CD4-positive, CD25-positive, alpha-beta regulatory T cell (primary cell): ENCODE measurements at places on chromosomes 5 and 9. TPM values are rescaled to one million over a fixed set of nuclear protein-coding genes. Genes with fewer than 3 reads are reported as not detected.

GRCh38 chr5:116453988-116454411, 120.6 kb downstream of the SEMA6A start:
- H3K4me3 ChIP-seq = no peak overlapping the region
- no peak for DNase-seq
- no peak overlapping the region for H3K27ac ChIP-seq
- H3K4me1 ChIP-seq = no peaks in the 10 kb centered on the region
- H3K27me3 ChIP-seq = no peaks in the 10 kb centered on the region

DNA sequence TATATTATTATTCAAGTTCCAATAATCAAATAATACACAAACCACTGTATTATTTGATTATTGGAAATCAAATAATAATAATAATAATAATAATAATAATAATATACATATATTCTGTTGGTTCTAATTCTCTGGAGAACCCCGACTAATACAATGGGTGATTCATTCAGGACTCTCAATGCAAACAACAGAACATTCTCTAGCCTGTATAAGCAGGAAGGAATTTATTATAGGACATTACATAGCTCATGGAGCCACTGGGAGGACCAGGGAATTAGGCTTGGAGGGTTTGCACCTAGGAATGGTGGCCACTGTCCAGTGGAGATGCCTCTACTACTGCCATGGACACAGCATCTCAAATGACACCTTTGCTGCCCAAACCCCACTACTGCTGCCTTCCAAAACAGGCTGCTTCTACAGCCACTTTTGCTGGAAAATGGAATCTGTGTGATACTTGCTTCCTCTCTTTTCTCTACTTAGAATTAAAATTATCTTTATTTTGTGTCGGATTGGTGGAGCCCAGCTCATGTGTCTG, 25.9 kb downstream of the PTGS1 start:
- H3K4me3 ChIP-seq = no peak overlapping the region
- H3K4me1 ChIP-seq = no peaks in the 10 kb centered on the region
- DNase-seq = no peak
- H3K27ac ChIP-seq = no peak overlapping the region
- H3K36me3 ChIP-seq = no peaks in the 10 kb centered on the region
- peaks cover 2% of the 10 kb centered on the region for H3K27me3 ChIP-seq

DNA sequence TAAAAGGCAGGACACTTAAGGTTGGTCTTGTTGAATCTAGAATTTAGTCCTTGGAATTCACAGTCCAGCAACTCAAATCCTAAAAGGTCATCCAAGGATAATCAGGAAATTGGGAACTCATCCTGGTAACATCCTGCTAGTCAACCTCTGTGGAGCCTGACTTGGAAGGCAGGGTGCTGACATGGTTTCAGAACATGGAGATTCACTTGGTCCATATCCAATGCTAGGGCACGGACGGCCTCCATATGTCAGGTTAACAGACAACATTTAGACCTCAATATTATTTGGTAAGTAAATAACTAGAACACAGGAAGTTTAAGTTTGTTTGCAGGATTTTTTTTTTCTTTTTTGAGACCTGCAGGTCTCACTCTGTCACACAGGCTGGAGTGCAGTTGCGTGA, 783 bp upstream of the DNAH5 start:
- H3K4me1 ChIP-seq = no peaks in the 10 kb centered on the region
- DNase-seq = no peak
- H3K27me3 ChIP-seq = no peaks in the 10 kb centered on the region
- no peaks in the 10 kb centered on the region for H3K36me3 ChIP-seq
- H3K4me3 ChIP-seq = no peak overlapping the region

GRCh38 chr5:152116934-152117333, 192.3 kb upstream of the GLRA1 start:
- no peaks in the 10 kb centered on the region for H3K4me1 ChIP-seq
- H3K4me3 ChIP-seq = no peak overlapping the region
- DNase-seq = no peak
- H3K27ac ChIP-seq = no peak overlapping the region
- H3K36me3 ChIP-seq = no peaks in the 10 kb centered on the region

DNA sequence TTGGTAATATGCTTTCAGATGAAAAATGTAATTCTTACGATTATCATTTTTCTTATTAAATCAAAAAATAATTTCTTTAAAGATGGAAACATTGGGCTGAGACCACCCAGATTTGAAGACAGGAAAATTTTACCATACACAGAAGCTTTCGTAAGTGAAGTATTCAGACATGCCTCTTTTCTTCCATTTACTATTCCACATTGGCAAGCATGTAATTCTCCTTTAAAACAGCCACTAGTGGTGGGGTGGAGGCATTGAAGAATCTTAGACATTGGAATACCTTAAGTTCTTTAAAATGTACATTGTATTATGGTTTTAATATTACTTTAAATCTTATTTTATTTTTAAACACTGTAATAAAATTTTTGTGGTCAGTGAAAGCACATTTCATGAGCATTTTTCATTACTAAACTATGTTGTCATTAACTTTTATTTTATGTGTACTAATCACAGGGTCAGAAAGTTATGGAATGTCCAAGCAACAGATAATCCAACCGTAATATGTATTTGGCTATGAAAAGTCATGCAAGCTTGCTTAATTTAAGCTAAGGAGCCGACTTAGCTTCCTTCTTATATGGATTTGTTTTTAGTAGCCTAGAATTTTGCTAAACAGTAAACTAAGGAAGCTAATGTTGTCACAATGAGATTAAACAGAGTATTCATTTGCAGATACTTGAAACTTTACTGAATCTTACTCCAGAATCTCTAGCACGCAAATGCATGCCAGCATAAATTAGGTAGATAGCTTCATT, 97.4 kb upstream of the ALDH1A1 start:
- no peak for DNase-seq
- H3K27me3 ChIP-seq = peaks cover 5% of the 10 kb centered on the region
- no peaks in the 10 kb centered on the region for H3K36me3 ChIP-seq
- no peak overlapping the region for H3K27ac ChIP-seq
- H3K4me1 ChIP-seq = no peaks in the 10 kb centered on the region
- H3K4me3 ChIP-seq = no peak overlapping the region

DNA sequence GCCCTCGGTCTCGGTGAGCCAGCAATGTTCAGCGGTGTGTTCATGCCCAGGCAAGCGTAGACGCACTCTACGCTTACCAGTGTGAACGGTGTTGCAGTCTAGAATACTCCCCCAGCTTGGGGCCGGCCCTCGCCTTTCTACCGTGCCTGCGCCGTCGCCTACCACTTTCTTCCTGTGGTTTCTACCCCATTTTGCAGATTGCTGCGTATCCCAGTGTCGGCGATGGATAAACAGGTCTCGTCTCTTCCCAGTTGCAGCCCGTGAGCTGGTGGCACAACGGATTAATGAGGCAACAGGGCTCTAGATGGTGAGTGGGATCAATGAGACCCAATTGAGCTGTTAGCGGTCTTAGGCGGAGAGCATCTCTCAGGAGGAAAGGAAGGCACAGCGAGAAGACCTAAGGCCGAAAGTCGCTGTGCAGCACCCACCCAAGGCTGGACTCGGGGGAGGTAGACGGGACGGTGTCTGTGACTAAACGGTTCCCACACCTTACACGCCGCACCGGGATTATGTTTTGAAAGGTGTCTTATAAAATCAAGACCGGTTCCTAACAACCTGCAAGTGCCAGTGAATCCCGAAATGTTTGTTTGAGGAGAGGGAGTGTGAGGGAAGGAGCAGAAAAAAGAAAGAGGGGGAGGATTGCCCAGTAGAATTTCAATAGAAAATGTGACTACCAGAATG, 5.8 kb downstream of the OTP start:
- no peaks in the 10 kb centered on the region for H3K36me3 ChIP-seq
- peaks cover 62% of the 10 kb centered on the region for H3K27me3 ChIP-seq
- H3K27ac ChIP-seq = no peak overlapping the region

DNA sequence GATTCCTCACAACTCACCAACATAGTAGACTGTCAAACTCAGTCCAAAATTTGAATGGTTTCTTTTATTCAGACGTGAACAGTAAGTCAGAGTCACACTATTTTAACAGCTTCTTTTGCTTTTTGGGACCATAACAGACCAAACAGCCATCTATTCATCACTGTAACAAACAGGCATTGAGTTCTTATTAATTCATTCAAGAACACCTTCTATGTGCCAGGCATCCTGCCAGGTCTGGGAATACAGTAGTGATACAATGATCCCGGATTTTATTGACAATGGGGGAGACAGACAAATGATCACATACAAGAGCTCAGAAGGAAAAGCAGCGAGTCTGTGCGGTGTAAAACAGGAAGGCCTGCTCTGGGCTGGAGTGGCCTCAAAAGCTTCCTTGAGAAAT, 153.3 kb upstream of the ERCC6L2 start:
- DNase-seq = no peak
- H3K27me3 ChIP-seq = no peaks in the 10 kb centered on the region
- peaks cover 19% of the 10 kb centered on the region for H3K4me1 ChIP-seq
- H3K27ac ChIP-seq = no peak overlapping the region

DNA sequence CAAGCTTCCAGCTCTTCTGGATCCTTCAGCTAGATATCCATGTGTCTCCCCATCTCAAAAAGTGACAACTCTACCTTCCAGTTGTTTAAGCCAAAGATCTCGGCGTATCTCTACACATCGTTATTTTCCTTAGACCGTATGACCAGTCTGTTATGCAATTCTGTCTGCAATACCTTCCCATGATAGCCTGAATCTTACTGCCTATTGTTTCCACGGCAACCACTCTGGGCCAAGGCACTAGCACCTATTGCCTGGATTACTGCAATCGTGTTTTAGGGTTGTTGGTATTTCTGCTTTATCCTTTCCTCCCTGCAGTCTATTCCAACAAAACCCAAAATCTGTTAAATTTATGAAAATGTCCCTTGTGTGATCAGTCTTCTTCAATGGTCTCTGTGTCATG, 448.4 kb downstream of the MTRR start:
- DNase-seq = no peak
- H3K36me3 ChIP-seq = no peaks in the 10 kb centered on the region
- no peak overlapping the region for H3K4me3 ChIP-seq
- no peaks in the 10 kb centered on the region for H3K27me3 ChIP-seq

DNA sequence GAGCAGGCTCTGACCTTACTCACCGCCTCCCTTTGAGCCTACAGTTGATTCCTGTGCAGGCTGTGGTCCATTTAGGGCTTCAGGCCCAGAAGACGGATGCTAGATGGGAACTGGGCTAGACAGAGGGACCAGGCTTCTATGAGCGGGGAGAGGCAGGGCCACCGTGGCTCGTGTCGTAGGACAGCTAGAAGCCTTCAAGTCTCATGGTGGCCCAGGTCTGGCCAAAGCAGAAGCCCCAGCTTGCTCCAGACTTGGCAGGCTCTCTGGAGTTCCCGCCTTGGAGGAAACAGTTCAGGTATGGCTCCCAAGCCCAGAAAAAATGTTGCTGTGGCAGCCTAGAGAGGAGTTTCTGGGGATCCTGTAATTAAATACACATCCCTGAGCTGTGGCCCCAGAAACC, 10.9 kb upstream of the NR5A1 start:
- no peak overlapping the region for H3K27ac ChIP-seq
- no peaks in the 10 kb centered on the region for H3K36me3 ChIP-seq
- DNase-seq = no peak
- H3K4me1 ChIP-seq = no peaks in the 10 kb centered on the region

The ZNF618 gene
- total RNA-seq = 0.86 TPM

The SPOUT1 gene
- 36.1 TPM for total RNA-seq

The SNAPC3 gene
- 14.0 TPM for total RNA-seq

The PCDHA1 gene
- not detected for total RNA-seq
